ENCODE measurements at places on chromosomes 5 and 9.
A peak's percentile ranks its signal among the peaks of the same experiment; 100 is the strongest.

- no peak for DNase-seq
Observed at GRCh38 chr5:111337133-111337532, 112.9 kb downstream of the CAMK4 start.

- no peak for DNase-seq
Observed at GRCh38 chr5:102312586-102313370, 16.7 kb upstream of the SLCO4C1 start.

DNA sequence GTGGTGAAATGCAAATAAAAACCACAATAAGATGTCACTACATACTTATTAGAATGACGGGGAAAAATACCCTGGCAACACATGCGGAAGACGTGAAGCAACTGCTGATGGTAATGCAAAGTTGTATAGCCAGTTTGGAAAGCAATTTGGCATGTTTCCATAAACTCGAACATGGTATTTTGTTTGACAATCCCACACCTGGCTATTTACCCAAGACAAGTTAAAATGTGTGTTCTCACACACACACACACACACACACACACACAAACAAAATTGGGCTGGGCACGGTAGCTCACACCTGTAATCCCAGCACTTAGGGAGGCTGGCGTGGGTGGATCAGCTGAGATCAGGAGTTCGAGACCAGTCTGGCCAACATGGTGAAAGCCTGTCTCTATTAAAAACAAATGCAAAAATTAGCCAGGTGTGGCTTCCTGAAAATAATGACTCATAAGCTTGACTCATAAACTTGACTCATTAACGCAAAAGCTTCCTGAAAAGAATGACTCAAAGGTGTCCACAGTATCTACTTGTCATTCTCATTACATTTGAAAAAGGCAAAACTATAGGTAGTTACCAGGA lies 456.5 kb downstream of the CDH18 start:
- DNase-seq: no peak

DNA sequence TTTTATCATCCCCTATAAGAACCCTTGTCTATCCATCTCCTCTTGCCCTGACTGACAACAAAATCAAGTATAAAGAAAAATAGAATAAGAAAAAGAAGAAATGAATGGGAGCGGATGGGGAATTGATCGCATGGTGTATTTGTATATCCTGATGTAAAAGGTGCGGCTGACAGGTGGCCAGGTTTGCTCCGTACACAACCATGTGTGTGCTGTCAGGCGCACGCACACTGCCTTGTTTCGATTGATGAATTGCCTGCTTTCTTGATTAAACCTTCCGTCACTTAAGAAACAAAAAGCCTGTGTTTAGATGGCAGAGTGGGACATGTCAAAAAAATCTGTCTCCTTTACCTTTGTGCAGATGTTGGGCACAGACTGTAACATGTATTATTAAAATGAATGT lies 102.6 kb downstream of the MVB12B start:
- no peak for DNase-seq

DNA sequence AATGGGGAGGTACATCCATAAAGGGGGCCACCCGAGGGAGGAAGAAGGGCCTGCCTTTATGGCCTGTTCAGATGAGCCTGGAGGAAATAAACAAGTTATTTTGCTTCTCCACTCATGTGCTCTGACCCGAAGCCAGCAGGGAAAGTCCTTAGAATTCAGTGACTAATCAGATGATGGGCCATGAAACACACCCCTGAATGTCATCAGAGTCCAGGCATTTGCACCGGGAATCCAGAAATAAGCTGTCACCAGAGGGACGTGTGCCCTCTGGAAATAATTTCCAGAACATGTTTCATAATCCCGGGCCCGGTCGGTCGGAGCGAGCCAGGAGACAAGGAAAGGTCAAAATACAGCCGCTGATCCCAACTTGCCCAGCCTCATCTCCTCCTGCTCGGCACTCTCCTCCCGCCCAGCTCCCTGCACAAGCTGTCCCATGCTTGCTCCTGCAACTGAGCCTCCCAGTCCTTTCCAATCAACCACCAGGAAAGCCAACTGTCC lies 73.6 kb upstream of the ZNF622 start:
- DNase-seq: no peak

GRCh38 chr5:89399548-89399947 lies 516.6 kb upstream of the MEF2C start:
- DNase-seq: no peak

- DNase-seq: no peak
Observed at GRCh38 chr5:14063691-14064090, 79.5 kb upstream of the TRIO start.

- no peak for DNase-seq
Observed at GRCh38 chr5:111863801-111864200, 106.8 kb upstream of the NREP start.

- no peak for DNase-seq
Observed at GRCh38 chr9:137348769-137349470, 46.8 kb upstream of the NRARP start.

- no peak for DNase-seq
Observed at GRCh38 chr9:127873886-127874285, 3.6 kb downstream of the AK1 start.

GRCh38 chr5:24547132-24547531 lies 97.6 kb downstream of the CDH10 start:
- DNase-seq: no peak

GRCh38 chr9:2837915-2838314 lies 6.0 kb downstream of the PUM3 start:
- no peak for DNase-seq

- peak; percentile 41 for DNase-seq
Observed at GRCh38 chr9:114691046-114691955, 9.3 kb upstream of the TEX48 start.

GRCh38 chr9:112615584-112616266 lies 102.2 kb downstream of the INIP start:
- DNase-seq: no peak

GRCh38 chr5:167943343-167943742 lies 348.1 kb upstream of the WWC1 start:
- DNase-seq: no peak

DNA sequence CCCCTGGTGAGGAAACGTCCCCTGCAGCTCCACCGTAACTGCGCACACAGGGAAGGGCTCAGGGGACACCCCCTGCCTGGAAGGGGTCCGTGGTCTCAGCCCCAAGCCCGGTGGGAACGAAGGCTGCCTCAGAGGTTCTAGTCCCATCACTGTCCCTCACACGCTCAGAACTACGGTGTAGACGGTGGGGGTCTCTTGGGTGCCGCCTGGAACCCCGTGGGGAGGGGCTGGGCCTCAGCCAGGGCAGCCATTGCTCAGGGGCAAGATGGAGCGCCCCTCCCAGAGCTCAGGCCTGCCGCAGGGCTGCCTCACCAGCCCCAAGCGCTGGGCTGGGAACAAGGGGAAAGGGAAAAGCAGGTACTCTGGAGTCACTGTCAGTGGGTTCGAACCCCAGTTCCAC lies 2.9 kb downstream of the AGPAT2 start:
- no peak for DNase-seq

DNA sequence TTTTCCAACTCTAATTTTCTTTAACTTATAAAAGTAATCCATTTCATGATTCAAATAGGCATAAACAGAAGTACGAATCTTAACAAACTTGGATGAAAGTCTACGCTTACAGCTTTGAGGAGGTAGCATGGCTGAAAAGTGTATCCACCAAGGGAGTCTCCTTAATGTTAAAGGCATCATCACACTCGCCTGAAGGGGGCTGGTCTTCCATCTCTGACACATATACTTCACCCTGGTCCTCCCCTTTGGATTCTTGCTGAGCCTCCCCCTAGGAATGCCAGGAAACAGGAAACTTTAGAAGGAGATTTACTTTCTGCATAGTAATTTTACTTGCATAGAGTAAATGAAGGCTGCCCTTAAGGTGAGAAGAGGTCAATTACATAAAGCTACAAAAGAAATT lies 10.3 kb upstream of the NME5 start:
- no peak for DNase-seq

GRCh38 chr5:160370713-160371034 lies 248 bp upstream of the C1QTNF2 start:
- DNase-seq: no peak

GRCh38 chr5:28517691-28518090 lies 1479.3 kb upstream of the CDH9 start:
- DNase-seq: no peak

DNA sequence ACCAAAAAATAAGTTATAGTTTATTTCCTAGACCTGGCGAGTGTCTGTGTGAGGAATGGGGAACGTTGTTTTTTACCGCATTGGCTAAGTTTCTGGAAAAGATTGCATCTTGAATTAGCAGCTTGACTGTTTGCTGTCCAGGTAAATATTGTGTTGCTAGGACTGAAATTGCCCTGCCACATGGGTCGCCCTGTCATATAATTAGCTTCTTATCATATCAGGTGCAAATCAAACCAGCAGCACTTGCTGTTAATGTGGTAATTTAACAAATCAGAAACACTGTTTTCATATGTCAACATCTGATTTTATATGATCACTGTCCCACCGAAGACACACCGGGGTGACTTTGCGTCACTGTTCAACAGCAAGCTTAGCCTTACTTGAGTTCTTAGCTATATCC lies 63.7 kb upstream of the ZNF622 start:
- DNase-seq: no peak

DNA sequence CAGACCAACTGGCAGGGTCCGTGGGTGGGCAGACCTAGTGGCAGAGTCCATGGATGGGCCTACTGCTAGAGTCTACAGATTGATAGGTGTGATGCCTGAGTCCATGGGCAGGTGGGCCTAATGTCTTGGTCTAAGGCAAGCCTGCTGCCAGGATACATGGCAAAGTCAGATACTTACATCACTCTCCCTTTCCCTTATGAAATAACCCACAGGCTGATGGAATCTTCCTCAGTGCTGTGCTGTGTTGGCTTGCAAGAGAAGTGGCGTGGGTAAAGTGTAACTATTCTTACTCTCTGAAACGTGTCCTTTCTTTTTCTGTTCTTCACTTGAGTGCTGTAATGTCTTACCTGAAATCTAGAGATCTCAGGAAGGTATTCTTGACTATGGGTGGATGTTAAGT lies 67.3 kb upstream of the ADRB2 start:
- no peak for DNase-seq

- DNase-seq: no peak
Observed at GRCh38 chr9:112103405-112103804, 71.7 kb downstream of the SUSD1 start.

- no peak for DNase-seq
Observed at GRCh38 chr5:68141494-68141893, 74.1 kb upstream of the PIK3R1 start.

GRCh38 chr9:134163371-134164196 lies 780 bp downstream of the RNU6ATAC start:
- DNase-seq: peak; percentile 47

GRCh38 chr9:35616681-35617459 lies 1.3 kb downstream of the CD72 start:
- peak; percentile 57 for DNase-seq

DNA sequence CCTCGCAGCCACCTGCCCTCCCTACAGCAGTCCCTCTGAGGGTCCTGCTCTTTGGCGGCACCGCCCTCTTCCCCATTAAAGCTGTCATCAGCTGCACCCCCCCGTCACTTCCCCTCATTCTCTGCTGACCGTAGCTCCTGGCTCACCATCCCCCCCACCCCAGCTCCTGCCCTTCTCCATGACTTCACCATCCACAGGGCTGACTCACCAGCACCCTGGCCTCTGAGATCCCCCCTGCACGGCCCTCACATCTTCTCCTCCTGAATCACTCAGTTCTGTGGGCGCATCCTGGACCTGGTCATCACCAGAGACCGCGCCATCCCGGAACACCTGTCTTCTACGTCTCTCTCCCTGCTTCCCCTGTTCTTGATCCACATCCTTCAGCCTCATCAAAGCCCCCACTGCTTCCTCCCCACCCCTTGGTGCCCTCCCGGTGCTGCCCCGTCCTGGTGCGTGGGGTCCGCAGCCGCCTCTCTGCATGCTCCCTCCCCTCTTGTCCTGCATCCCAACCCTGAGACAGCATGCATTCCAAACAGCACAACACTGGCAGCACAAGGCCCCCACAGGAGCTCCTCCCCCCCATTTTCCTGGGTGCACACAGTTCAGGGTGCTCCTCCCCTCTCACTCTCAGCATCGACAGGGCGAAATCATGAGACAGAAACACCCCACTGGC lies 12.9 kb downstream of the FLT4 start:
- DNase-seq: no peak

DNA sequence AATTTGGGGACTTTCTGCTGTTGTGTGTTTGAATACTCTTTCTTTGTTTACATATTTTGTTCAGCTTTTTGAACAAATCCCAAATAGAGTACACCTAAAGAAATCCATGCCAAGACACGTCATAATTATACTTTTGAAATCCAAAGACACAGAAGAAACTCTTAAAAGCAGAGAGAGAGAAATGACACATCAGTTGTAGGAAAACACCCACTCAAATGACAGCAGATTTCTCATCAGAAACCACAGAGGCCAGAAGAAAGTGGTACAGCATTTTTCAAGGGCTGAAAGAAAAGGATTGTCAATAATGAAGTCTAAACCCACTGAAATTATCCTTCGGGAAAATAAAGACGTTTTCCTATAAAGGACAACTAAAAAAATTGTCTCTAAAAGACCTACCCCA lies 378.6 kb downstream of the GADD45G start:
- DNase-seq: no peak

- DNase-seq: no peak
Observed at GRCh38 chr5:125815-126214, 33.8 kb downstream of the PLEKHG4B start.

DNA sequence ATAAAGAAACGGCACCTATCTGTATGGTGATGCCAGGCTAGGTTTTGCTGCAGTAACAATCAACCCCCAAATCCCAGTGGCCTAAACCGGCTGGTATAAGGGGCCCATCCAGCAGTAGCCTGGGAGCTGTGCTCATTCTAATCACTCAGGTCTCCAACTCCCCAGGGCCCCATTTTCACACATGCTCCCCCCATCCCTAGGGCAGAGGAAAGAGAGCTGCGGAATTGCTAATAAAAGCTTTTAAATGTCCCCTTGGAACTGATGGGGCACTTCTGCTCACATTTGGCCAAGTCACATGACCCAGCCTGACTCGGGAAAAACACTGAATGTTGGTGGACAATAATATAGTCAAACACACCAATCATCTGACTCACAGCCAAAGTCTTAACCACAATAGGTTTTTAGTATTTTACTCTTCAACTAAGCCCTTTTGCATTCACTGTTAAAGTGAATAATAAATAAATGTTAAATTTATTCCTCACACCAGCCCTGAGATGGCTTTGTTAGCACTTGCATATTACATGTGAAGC lies 1.6 kb downstream of the FBLL1 start:
- DNase-seq: no peak

DNA sequence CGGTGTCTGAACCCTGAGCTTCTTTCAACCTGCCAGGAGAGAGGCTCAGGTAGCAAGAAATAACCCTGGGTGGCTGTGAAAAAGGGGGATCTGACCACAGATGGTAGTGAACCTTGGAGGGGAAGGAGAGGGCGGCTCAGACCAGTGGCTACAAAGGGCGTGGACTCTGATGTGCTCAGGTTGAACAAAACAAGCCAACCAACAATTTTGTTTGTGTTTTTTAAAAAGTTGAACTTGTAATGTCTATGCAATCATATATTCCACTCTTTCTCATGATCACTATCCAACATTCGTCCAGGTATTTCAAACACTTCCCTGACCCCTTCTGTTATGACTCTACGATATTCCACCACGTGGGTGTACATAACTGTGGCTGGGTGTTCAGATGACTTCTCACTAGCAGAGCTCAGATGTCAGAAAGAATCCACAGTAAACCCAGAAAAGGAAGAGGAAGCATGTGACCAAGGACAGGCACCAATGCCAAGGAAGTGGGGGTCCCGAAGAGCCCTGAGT lies 20.0 kb downstream of the PTPN3 start:
- no peak for DNase-seq

GRCh38 chr9:38067859-38068681 lies 957 bp downstream of the SHB start:
- no peak for DNase-seq
